ENCODE measurements at places on chromosomes 6 and 20.
A peak's percentile ranks its signal among the peaks of the same experiment; 100 is the strongest.

DNA sequence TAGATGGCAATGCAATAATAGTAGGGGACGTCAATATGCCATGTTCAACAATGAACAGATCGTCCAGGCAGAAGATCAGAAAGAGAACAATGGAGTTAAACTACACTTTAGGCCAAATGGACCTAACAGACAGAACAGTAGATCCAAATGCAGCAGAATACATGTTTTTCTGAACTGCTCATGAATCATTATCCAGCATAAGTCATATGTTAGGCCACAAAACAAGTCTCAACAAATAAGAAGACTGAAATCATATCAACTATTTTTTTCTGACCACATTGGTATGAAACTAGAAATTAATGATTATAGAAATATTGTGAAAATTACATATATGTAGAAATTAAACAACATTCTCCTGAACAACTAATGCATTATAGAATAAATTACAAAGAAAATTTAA lies 10.2 kb upstream of the DEFB125 start:
- DNase-seq = no peak

GRCh38 chr6:75488033-75488432 lies 5.6 kb downstream of the FILIP1 start:
- peak; percentile 77 for DNase-seq

GRCh38 chr6:30720738-30721197 lies 616 bp downstream of the TUBB start:
- DNase-seq = peak; percentile 55

DNA sequence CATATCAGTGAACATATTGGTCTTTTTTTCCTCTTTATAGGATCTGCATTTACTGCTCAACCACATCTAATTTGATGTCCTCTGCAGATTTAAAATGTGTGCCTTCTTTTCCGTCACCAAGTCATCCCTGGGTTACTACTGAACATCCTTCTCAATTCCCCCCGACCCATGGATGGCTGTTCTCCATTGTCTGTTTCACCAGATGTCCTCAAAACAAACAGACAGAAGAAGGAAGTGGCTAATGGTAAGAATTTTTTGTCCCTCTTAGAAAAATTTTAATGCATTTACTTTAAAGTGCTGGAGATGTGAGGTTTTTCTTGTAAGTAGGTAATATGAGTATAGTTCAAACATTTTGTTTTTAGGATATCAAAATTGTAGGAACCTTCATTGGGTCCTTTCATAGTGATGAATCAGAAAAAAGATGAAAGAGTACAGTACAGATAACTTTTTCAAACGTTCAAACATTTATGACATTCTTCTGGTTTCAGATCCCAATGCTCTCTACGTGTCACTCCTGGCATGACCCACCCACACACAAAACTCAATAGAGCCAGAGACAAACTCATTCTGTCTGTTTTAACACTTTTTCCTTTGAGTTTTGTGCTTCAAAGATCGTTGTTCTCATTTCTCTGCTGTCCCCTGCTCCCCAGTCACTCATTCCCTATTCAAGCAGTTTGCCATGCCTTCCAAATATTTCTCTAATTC lies 276.4 kb downstream of the PRL start:
- DNase-seq = no peak

DNA sequence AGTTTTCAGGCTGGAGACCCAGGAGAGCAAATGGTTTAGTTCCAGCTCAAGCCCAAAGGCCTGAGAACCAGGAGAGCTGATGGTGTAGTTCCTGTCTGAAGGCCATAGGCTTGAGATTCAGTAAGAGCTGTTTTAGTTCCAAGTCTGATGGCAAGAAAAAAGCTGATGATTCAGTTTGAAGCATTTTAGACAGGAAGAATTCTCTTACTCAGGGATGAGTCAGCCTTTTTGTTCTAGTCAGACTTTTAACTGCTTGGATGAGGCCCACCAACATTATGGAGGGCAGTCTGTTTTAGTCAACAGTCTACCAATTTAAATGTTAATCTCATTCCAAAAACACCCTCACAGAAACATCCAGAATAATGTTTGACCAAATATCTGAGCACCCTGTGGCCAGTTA lies 2.5 kb downstream of the ZSCAN26 start:
- peak; percentile 86 for DNase-seq

DNA sequence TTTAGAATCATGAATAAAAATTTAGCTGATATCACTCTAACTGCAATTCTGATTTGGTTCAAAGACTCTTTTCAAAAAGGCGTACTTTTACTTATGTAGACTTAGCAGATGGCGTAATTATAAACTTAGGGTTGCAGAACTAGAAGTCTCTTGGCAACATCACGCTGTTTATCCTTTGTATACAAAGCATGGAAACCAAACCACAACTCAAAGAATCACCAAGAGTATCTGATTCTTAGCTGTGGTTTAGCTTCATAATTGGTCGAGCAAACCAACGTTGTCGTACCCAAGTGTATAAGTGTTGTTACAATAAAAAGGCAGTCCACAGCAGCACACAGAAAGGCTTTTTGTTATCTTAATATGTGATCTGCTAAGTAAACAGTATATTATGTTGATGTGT lies 18.2 kb downstream of the STMND1 start:
- DNase-seq = no peak

GRCh38 chr20:46407671-46407996 lies 1.2 kb upstream of the ELMO2 start:
- no peak for DNase-seq

GRCh38 chr20:47276851-47277534 lies 79.5 kb downstream of the ZMYND8 start:
- peak; percentile 75 for DNase-seq

- DNase-seq = no peak
Measured at GRCh38 chr6:143838395-143838794, 4.7 kb upstream of the LTV1 start.

GRCh38 chr20:63070301-63070625 lies 63.5 kb upstream of the BHLHE23 start:
- DNase-seq = no peak

Measured in fibroblast of upper back skin (primary cell).